ENCODE measurements at places on chromosomes 12 and 14. TPM values are rescaled to one million over a fixed set of nuclear protein-coding genes. Genes with fewer than 3 reads are reported as not detected.

The TEDC1 gene
- 19.9 TPM for total RNA-seq

The SRRM4 gene
- total RNA-seq, result not detected

The PSMC1 gene
- 107 TPM for total RNA-seq

The TAOK3 gene
- 58.6 TPM for total RNA-seq

The PCED1B gene
- 10.0 TPM for total RNA-seq

The IKZF4 gene
- total RNA-seq, result 1.3 TPM

The ADAMTS20 gene
- not detected for total RNA-seq

The LTBP2 gene
- total RNA-seq, result 0.42 TPM
